ENCODE measurements at places on chromosomes 3 and 15. TPM values are rescaled to one million over a fixed set of nuclear protein-coding genes. Genes with fewer than 3 reads are reported as not detected.

- H3K27ac ChIP-seq, result no peak overlapping the region
- DNase-seq, result no peak
- no peak overlapping the region for H3K4me3 ChIP-seq
These were observed 17.0 kb upstream of the AVEN start for GRCh38 chr15:34055868-34056595.

DNA sequence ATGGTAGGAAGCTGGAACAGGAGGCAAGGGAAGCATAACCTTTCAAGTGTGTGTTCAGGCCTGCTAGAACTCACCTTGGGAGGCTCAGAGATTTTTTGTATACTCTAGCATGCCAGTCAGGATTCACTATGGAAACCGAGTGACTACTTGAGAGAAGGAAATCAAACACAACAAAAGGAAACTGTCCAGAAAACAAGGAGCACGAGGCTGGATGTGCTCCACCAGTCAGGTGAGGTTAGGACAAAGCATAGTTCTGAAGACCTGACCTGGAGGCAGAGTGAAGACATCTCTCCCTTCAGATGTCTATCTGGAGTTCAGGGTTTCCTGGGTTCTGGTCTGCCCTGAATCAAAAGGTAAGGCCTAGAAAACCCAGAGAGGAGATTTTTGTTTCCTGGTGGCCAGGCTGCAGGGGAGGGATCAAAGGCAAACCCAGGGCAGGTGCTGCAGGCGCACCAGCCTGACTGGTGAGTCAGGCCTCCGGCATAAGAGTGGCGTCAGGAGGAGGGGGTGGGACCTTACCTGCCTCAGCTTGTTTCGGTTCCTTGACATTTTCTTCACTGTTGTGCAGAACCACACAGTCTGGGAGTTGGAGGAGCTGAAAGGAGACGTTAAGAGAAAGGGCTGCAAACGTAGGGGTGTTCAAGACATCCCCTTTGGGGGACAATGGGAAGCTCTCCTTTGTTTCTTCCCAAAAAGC lies 52.2 kb upstream of the OSBPL11 start:
- no peak overlapping the region for H3K4me3 ChIP-seq
- no peak for DNase-seq
- no peak overlapping the region for H3K27ac ChIP-seq
- H3K4me1 ChIP-seq, result no peaks in the 10 kb centered on the region
- no peaks in the 10 kb centered on the region for H3K36me3 ChIP-seq
- H3K27me3 ChIP-seq, result no peaks in the 10 kb centered on the region

Gene KY
- not detected for total RNA-seq

- H3K27ac ChIP-seq, result no peak overlapping the region
- no peaks in the 10 kb centered on the region for H3K4me1 ChIP-seq
- no peaks in the 10 kb centered on the region for H3K36me3 ChIP-seq
- DNase-seq, result no peak
- no peak overlapping the region for H3K4me3 ChIP-seq
These were observed 159.9 kb upstream of the CMC1 start for GRCh38 chr3:28081533-28081947.

GRCh38 chr15:70348226-70348543 lies 250.5 kb upstream of the TLE3 start:
- no peak overlapping the region for H3K27ac ChIP-seq
- DNase-seq, result no peak
- no peaks in the 10 kb centered on the region for H3K36me3 ChIP-seq

Gene SENP8
- total RNA-seq, result 1.1 TPM

DNA sequence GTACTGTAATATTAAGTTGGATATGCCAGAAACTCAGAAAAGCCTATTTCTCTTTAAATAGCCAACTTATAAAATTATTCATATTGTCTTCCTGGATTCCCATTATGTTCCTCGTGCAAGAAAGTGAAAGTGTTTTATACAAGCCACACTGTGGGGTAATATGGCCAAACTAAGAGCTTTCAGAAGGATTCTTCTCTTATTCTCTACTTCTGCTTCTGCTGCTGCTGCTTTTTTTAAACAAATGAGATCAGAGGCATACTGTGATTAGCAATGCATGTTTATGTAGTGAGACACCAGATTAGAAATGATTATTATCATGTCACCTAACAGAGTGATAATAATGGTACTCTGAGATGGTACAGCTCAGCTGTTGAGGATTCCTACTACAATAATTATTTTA lies 1026.5 kb upstream of the CFAP20DC start:
- no peaks in the 10 kb centered on the region for H3K36me3 ChIP-seq
- H3K27ac ChIP-seq, result no peak overlapping the region
- no peak for DNase-seq
- H3K4me1 ChIP-seq, result peaks cover 35% of the 10 kb centered on the region
- H3K4me3 ChIP-seq, result no peak overlapping the region
- no peaks in the 10 kb centered on the region for H3K27me3 ChIP-seq

Gene MEGF11
- total RNA-seq, result not detected

Measured in CD4-positive, alpha-beta memory T cell (primary cell).